ENCODE measurements at places on chromosomes 12 and 14.

DNA sequence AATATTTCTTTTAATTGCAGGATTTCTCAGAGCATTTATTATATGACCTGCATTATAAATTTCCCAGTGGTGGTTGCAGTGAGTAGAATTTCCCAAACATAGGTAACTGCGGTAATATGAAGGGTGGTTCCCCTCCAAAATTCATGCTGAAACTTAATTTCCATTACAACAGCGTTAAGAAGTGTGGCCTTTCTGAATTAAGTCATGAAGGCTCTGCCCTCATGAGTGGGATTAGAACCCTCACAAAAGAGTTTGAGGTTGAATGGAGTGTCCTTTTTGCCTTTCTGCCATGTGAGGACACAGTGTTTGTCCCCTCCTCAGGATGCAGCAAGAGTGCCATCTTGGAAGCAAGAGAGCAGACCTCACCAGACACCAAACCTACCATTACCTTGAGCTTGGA lies 233.6 kb downstream of the KTN1 start:
- no peak for DNase-seq

DNA sequence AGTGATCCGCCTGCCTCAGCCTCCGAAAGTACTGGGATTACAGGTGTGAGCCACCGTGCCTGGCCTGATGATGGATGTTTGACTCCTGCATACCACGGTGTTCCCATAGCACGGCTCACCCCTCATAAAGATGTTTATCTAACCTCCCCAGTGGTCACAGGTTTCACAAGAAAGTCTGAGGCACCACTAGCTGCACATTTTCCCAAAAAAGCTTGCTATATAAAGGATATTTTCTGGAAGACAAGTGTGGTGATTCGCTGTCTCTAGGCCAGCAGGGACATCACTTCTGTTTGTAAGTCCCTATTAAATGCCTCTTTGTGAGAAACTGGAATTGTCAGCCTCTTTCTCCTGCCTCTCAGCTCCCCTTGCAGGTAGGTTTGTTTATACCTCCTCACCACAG lies 18.3 kb downstream of the PLEK2 start:
- no peak for DNase-seq

GRCh38 chr14:21373980-21374379 lies 9.8 kb downstream of the SUPT16H start:
- no peak for DNase-seq

GRCh38 chr14:61568572-61569011 lies 126.7 kb upstream of the HIF1A start:
- DNase-seq = peak; percentile 54

DNA sequence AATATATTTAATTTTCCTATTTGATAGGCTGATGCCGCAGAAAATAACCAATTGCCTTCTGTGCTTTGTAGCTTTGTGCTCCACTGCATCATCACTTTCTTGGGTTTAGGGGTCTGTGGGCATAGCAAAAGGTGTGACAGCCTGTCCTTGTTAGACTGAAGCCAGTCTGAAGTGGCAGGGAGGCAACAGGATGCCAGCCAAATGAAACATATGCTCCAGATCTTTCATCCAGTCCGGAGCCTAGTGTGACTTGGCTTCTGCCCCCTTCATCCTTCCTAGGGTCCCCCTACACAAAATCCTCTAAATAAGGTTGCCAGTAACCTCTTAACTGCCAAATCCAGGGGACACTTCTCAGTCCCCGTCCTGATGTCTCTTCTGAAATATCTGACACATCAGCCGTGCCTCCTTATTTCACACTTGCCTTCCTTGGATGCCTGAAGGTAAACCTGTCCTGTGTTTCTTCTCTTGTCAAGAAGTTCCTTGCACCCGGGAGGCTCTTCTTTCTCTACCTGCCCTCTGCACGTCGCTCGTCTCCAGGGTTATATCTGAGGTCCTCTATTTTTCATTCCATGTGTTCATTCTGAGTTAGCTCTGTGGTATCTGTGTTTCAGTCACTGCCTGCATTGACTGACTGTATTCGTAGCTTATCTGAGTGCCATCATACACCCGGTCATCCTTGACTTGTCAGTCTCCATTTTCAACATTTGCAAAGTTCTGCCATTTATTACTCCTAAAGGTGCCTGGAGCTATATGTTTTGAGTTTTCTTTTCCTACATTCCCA lies 47.8 kb downstream of the HMGA2 start:
- no peak for DNase-seq

DNA sequence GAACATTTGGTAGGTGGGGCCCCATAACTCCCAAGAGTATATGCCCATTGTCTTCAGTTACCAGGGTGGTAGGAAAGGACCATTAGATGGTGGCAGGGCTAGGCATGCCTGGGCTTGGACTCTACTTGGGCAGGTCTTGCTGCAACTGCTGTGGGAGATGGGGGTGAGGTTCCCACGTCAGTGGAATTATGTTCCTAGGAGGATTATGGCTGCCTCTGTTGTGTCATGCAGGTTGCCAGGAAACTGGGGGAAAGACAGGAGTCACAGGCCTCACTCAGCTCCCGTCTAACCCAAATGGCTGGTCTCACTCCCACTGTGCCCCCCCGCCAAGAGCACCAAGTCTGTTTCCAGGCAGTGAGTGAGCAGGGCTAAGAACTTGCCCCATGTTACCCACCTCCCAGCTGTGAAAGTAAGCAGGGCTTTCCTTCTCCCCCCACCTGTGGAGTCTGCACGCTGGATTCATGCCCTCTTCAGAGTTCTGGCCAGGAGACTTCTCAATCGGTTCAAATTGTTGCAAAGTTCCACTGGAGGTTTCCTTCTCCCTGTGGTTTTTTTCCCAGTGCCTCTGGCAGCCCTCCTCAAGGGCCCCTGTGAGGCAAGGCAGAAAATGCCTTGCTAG lies 337.5 kb downstream of the CCDC91 start:
- DNase-seq = peak; percentile 27

DNA sequence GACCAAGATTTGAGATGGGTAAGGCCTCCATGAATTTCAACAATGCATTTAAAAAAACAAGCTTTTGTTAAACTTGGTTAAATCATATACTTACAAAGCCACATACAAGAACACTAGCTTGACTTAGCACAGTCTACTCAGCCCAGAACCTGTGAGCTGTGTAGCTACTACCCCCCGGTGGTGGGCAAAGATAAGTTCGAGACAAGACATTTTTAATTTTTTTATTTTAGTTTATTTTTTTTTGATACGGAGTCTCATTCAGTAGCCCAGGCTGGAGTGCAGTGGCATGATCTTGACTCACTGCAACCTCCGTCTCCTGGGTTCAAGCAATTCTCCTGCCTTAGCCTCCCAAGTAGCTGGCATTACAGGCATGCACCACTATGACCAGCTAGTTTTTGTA lies 3.7 kb upstream of the NECAP1 start:
- DNase-seq = peak; percentile 94

GRCh38 chr12:1629338-1630132 lies 504 bp downstream of the WNT5B start:
- DNase-seq = peak; percentile 73

- DNase-seq = no peak
Observed at GRCh38 chr14:74985028-74985310, 17.8 kb upstream of the EIF2B2 start.

DNA sequence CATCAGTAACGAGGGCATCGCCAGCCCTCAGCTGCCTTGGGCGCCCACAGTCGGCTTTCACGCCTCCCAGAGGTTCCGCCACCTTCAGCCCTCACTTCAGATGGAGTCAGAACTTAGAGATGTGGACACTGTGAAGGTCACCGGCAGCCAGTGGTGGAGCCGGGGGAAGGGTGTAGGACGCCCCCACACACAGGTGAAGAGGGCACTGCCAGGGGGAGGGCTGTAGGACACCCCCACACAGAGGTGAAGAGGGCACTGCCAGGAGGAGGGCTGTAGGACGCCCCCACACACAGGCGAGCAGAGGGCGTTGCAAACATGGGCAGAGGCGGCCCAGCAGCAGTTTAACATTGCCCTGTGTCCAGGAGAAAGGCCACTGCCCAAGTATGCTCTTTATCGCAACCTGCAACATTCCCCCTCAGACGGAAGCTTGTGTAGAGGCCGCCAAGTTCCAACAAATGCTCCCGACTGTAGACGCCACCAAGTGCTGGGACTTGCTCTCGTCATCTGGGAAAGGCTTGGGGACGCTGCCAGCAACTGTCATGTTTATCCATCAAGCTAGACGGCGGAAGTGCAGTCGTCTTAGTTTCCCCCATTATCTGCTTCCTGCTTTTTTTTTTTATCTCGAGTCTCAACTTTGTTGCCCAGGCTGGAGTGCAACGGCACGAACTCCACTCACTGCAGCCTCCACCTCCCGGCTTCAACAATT lies 4.9 kb upstream of the ANKLE2 start:
- peak; percentile 42 for DNase-seq

DNA sequence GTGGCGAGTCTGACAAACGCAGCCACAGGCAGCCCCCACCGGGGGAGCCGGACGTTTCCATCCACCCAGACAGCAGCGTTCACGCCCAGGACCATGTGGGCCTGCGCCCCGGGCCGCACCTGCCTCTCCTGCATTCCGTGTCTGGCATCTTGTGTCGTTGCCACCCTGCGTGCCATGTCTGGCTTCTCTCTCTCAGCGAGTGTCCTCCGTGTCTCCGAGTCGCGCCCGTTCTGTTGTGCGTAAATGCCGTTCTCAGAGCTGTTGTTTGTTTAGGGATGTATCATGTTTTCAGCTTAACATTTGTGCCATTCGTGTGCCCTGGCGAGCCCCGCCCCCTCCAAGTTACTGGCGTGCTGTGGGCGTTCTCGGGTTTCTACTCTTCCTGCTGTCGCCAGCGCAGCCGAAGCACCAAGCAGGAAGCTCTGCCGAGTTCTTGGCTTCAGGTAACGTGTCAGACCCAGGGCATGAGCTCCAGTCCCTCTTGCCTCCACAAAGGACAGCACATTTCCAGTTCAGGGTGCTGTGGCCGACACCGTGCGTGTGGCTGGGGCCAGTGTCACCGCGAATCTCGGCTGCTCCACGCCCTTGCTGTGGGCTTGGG lies 34.6 kb downstream of the NOC4L start:
- peak; percentile 69 for DNase-seq

- DNase-seq = no peak
Observed at GRCh38 chr14:92693998-92694795, 54.2 kb downstream of the LGMN start.

GRCh38 chr14:105500036-105500725 lies 9.1 kb downstream of the TEDC1 start:
- no peak for DNase-seq

DNA sequence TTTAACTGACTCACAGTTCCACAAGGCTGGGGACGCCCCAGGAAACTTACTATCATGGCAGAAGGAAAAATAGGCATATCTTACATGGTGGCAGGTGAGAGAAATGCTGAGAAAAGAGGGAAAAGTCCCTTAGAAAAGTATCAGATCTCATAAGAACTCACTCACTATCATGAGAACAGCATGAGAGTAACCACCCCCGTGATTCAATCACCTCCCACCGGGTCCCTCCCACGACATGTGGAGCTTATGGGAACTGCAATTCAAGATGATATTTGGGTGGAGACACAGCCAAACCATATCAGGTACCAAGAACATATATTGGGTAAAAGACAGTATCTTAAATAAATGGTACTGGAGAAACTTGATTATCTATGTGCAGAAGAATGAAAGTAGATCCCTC lies 100.3 kb upstream of the FAR2 start:
- no peak for DNase-seq

- DNase-seq = no peak
Observed at GRCh38 chr12:93594766-93595311, 22.4 kb downstream of the SOCS2 start.

DNA sequence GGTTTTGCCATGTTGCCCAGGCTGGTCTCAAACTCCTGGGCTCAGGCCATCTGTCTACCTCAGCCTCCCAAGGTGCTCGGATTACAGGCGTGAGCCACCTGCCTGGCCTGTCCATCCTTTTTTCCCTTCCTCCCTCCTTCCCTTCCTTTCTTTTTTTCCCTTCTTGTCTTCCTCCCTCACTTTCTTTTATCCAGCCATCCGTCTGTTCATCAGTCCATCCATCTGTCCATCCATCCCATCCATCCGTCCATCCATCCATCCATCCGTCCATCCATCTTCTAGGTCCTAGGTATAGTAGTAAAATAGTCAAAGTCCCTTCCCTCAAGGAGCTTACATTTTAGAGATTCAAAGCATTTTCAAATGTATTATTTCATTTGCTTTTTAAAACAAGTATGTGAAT lies 56.8 kb downstream of the CRADD start:
- no peak for DNase-seq

DNA sequence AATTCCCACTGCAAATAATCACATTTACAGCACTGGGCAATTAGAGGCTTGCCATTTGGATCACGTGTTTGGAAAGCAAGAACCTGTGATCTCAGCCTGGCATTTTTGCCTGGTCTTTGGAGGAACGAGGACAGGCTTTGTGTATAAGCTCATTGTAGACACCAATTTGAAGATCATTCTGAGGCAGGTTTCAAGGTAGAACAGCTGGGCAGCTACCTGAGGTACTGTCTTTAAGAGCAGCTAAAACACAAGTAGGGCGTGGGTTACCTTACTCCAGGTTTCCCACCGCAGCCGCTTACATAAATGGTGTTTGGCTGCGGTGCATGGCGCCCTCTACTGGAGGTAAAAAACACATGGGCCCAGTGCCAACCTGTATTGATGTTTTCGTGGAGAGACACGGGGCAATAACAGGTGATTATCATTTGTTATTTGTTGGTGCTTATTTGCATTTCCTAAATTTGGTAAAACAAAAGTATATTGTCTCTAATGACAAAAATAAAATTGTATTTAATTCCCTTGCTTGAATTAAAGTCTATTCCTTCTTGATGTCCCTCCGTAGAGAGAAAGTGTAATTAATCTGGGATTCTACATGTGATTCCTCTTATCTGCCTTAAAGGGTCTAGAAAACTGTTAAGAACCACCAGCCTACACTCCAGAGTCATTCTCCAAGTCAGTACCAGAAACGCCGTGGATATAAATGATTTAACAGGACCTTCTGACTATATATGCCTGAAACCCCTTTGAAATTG lies 69.7 kb downstream of the SVOP start:
- peak; percentile 78 for DNase-seq

GRCh38 chr14:38336298-38336697 lies 80.4 kb upstream of the CLEC14A start:
- DNase-seq = no peak

- DNase-seq = no peak
Observed at GRCh38 chr14:34099635-34100034, 148.8 kb upstream of the EGLN3 start.

- no peak for DNase-seq
Observed at GRCh38 chr14:99544991-99545390, 59.0 kb downstream of the CCDC85C start.

GRCh38 chr14:59919570-59920377 lies at the start of gene LRRC9:
TSS of gene LRRC9 (plus strand) at chr14:59920144.
- peak; percentile 99 for DNase-seq

GRCh38 chr12:22037947-22038346 lies 8.1 kb upstream of the CMAS start:
- DNase-seq = no peak

All from NCI-H2171 (cell line).